ENCODE measurements at places on chromosomes 7 and 10. TPM values are rescaled to one million over a fixed set of nuclear protein-coding genes. Genes with fewer than 3 reads are reported as not detected.

DNA sequence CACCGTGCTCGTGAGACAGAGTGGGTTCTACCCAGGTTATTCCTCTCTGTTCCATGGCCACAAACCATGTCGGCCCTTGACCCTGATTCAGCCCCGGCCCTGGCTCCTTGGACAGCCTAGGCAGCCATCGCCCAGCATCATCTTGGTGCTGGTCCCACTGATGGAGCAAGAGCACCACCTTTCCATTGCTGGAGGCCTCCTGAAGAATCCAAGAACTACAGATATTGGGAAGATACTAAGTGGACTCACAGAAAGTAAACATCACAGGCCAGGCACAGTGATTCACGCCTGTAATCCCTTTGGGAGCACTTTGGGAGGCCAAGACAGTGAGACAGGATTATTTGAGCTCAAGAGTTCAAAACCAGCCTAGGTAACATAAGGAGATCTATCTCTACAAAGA is 125.1 kb downstream of the NT5C2 start:
- no peak for DNase-seq
- H3K4me1 ChIP-seq = no peaks in the 10 kb centered on the region
- no peaks in the 10 kb centered on the region for H3K36me3 ChIP-seq
- no peak overlapping the region for H3K4me3 ChIP-seq
- H3K27ac ChIP-seq = no peak overlapping the region

HOXA3 gene
- 3.7 TPM for total RNA-seq

SHH gene
- not detected for total RNA-seq

- H3K4me1 ChIP-seq = peaks cover 29% of the 10 kb centered on the region
- no peaks in the 10 kb centered on the region for H3K36me3 ChIP-seq
- no peak for DNase-seq
- H3K27ac ChIP-seq = no peak overlapping the region
- H3K27me3 ChIP-seq = no peaks in the 10 kb centered on the region
Measured at GRCh38 chr10:77266242-77266641, 371.4 kb downstream of the KCNMA1 start.

DNA sequence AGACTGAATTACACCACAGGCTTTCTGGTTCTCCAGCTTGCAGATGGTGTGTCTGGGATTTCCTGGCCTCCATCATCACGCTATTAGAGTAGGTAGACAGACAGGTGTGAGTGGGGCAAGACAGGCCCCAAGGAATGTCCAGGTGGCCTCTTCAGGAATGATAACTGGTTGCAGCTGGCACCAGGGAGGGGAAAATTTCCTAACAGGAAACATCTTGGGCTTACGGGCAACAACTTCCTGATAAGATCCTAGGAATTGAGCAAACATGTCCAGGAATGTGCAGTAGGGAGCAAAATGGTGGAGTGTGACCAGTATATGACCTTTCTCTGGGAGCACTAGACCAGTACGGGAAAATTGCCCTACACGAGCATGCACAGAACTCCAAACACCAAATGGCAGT is 11.3 kb downstream of the XRCC2 start:
- no peak for DNase-seq
- H3K36me3 ChIP-seq = no peaks in the 10 kb centered on the region
- H3K27me3 ChIP-seq = no peaks in the 10 kb centered on the region
- H3K4me1 ChIP-seq = peaks cover 10% of the 10 kb centered on the region
- no peak overlapping the region for H3K27ac ChIP-seq

DNA sequence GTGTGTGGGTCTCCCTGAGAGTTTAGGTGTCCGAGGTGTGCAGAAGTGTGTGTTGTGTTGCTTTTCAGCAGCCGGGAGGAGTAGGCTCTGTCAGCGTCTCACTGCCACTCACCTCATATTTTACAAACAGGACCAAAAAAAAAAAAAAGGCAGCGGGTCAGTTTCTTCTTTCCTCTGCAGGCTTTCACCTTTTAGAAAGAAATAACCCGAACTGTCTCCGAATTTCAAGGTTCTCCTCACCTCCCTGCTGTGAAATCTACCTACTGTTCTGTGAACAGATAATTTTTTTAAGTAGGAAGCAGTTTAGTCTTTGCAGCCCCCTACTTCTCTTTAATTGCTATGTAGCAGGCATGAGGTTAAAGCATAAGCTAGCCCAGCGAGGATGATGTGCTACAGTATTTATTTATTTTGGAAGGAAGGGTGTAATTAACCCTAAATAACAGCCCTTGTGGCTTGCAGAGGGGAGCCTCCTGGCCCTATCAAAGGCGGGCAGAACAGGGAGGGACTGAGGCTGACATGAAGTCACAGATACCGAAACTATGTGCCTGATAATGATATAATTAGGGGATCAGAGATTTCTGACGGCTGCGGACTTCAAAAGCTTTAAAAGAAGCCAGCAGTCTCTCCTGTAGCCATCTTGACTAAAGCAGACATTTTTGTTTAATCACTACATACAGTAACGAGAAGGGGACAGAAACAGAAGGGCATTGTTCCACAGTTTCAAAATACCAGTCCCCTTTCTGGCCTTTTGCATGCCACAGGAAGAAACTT is 1.6 kb downstream of the BAMBI start:
- no peaks in the 10 kb centered on the region for H3K36me3 ChIP-seq
- H3K27ac ChIP-seq = no peak overlapping the region
- H3K4me1 ChIP-seq = peaks cover 21% of the 10 kb centered on the region
- no peak for DNase-seq

- peaks cover 14% of the 10 kb centered on the region for H3K4me1 ChIP-seq
- no peak for DNase-seq
- no peaks in the 10 kb centered on the region for H3K27me3 ChIP-seq
- no peak overlapping the region for H3K27ac ChIP-seq
Measured at GRCh38 chr7:128450913-128451312, 4.8 kb upstream of the HILPDA start.

DNA sequence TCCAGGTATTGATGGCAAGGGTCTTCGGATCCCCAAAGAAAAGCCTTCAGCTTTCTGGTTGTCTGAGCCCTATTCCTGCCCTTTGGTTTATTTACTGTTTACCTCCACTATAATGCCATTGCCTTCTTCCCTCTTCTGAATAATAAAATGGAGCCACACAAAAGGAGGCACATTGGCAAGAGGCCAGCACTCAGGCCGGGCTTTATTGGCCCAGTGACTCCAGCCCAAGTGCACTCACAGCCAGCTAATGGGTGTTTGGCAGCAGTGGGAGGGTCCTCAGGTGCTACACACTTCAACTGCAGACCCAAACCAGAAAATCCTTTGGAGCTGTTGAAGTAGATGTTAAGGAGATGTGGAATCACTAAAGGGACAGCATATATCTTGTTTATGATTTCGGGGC is 336.0 kb downstream of the PLXNA4 start:
- DNase-seq = no peak
- no peaks in the 10 kb centered on the region for H3K36me3 ChIP-seq
- no peak overlapping the region for H3K27ac ChIP-seq

- H3K27me3 ChIP-seq = no peaks in the 10 kb centered on the region
- no peak overlapping the region for H3K27ac ChIP-seq
- H3K4me3 ChIP-seq = no peak overlapping the region
- DNase-seq = no peak
Measured at GRCh38 chr7:29467193-29467926, 96.3 kb upstream of the PRR15 start.

DNA sequence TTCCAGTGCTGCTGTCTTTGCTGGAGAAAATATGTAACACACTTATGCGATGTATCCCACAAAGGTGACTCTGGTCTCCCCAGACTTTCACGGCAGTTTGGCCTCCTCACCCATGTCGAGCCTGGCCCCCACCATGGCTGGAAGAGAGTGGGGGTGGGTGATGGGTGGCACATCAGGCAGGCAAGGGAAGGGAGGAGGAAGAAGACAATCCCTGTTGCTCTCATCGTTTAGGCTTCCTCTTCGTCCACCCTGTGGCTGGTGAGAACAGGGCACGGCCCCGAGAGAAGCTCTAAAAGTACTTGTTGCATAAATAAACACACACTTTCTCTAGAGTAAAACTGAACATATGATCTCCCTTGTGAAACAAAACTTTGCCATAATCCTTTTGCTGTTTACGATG is 11.2 kb upstream of the NPS start:
- H3K4me3 ChIP-seq = no peak overlapping the region
- H3K27me3 ChIP-seq = no peaks in the 10 kb centered on the region
- DNase-seq = no peak
- H3K4me1 ChIP-seq = no peaks in the 10 kb centered on the region

MYL10 gene
- 6.3 TPM for total RNA-seq

DNA sequence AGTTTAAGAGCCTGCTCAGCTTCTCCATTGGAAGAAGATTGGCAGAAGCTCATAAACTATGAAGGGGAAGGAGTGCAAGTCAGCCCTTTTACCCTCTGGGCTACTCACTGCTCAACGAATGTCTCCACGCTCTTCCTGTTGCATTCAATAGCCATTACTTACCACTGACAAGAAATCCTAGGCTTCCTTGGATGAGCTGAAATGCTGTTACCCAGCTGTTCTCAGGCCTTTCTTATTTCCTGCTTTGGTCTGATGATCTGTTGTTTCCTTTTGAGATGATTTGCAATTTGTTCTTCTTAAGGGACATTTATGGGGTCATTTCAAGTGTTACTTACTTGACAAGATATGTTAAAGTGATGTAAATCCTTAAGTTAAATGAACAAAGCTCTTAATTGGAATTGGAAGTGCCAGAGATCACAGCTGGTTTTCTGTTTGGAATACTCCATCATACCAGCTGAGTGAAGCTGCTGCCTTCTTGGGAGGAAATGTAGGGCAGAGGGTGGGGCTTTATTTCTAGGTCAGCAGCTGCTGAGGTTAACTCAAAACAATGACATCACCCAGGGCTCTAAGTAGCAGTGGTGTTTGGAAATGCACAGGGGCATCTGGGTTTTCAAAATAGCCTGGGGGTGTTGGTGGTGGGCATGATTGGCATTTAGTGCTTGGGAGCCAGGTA is 170.0 kb downstream of the PRKCQ start:
- H3K36me3 ChIP-seq = no peaks in the 10 kb centered on the region
- peak overlapping the region; percentile 32 for H3K4me3 ChIP-seq
- peak; percentile 80 for DNase-seq

- no peaks in the 10 kb centered on the region for H3K27me3 ChIP-seq
- no peaks in the 10 kb centered on the region for H3K36me3 ChIP-seq
- H3K27ac ChIP-seq = no peak overlapping the region
Measured at GRCh38 chr7:11747715-11748485, 84.1 kb downstream of the THSD7A start.

GRCh38 chr7:111126987-111127386 is 36.1 kb downstream of the LRRN3 start:
- no peak overlapping the region for H3K27ac ChIP-seq
- H3K4me1 ChIP-seq = no peaks in the 10 kb centered on the region
- no peaks in the 10 kb centered on the region for H3K36me3 ChIP-seq
- no peaks in the 10 kb centered on the region for H3K27me3 ChIP-seq
- H3K4me3 ChIP-seq = no peak overlapping the region

- H3K4me3 ChIP-seq = peak overlapping the region; percentile 73
- no peaks in the 10 kb centered on the region for H3K36me3 ChIP-seq
- no peaks in the 10 kb centered on the region for H3K27me3 ChIP-seq
- H3K4me1 ChIP-seq = peaks cover 40% of the 10 kb centered on the region
- DNase-seq = no peak
Measured at GRCh38 chr7:99143521-99143852, 421 bp downstream of the SMURF1 start.

ZNF425 gene
- total RNA-seq = 3.2 TPM

DNA sequence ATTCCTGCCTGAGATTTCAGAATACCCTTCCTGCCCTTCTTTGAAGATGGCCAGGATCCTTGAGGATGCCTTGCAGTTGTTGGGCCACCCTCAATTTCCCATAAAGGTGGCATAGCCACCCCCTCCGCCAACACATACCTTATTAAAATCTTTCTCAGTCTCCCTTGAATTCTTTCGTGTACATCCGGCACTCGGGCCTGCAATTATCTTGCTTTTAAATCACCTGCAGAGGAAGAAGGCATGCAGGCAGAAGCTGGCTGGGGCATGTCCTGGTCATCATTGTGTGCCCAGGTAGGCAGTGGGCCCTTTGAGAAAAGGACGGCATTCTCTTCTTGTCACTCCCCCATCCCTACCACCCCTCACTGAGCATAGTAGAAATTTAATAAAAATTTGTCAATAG is 189.5 kb upstream of the LYZL1 start:
- no peak for DNase-seq
- no peak overlapping the region for H3K4me3 ChIP-seq
- H3K27ac ChIP-seq = no peak overlapping the region

- no peaks in the 10 kb centered on the region for H3K4me1 ChIP-seq
- no peak overlapping the region for H3K27ac ChIP-seq
- DNase-seq = no peak
- H3K4me3 ChIP-seq = no peak overlapping the region
- no peaks in the 10 kb centered on the region for H3K36me3 ChIP-seq
Measured at GRCh38 chr7:79702116-79702515, 248.6 kb upstream of the MAGI2 start.

LGI1 gene
- total RNA-seq = 12.6 TPM

TBXAS1 gene
- 0.41 TPM for total RNA-seq

DNA sequence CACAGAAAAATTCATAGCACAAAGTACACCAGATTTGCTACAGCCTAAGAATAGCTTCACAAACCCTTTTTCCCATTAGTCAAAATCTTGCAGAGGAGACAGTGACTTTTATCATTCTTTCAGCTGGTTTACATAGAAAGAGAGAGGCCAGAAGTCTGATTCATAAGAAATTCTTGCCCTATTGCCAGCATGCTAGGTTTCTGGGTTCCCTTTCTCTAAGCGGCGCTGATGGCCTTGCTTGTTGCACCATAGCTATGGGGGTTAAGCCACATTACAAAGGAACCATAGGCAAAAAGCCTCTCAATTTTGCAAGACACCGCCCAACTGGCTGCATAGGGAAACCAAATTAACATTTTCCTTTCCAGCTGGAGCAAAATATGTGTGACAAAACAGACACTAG is 87.4 kb downstream of the ZNF467 start:
- no peak overlapping the region for H3K27ac ChIP-seq
- no peak overlapping the region for H3K4me3 ChIP-seq
- no peak for DNase-seq
- no peaks in the 10 kb centered on the region for H3K36me3 ChIP-seq
- H3K4me1 ChIP-seq = no peaks in the 10 kb centered on the region
- peaks cover 9% of the 10 kb centered on the region for H3K27me3 ChIP-seq

NRAP gene
- 1,354 TPM for total RNA-seq

- peak overlapping the region; percentile 91 for H3K4me3 ChIP-seq
- no peaks in the 10 kb centered on the region for H3K36me3 ChIP-seq
- peak overlapping the region; percentile 86 for H3K27ac ChIP-seq
Measured at GRCh38 chr7:79454361-79454960, 994 bp upstream of the MAGI2 start.

ACBD7 gene
- not detected for total RNA-seq

GRCh38 chr10:124660404-124661125 is 83.6 kb downstream of the FAM53B start:
- peaks cover 48% of the 10 kb centered on the region for H3K4me1 ChIP-seq
- no peaks in the 10 kb centered on the region for H3K36me3 ChIP-seq
- H3K27me3 ChIP-seq = no peaks in the 10 kb centered on the region
- peak overlapping the region; percentile 76 for H3K27ac ChIP-seq

STEAP4 gene
- total RNA-seq = 14.4 TPM

TMEM270 gene
- not detected for total RNA-seq

GRCh38 chr7:1192171-1192676 is 32.2 kb upstream of the ZFAND2A start:
- no peak overlapping the region for H3K4me3 ChIP-seq
- H3K4me1 ChIP-seq = no peaks in the 10 kb centered on the region
- no peak for DNase-seq

Measured in gastrocnemius medialis (tissue), 4 donors.